ENCODE measurements at places on chromosomes 16 and 17.

GRCh38 chr17:30401097-30401496 is 22.4 kb downstream of the CPD start:
- DNase-seq, result no peak

DNA sequence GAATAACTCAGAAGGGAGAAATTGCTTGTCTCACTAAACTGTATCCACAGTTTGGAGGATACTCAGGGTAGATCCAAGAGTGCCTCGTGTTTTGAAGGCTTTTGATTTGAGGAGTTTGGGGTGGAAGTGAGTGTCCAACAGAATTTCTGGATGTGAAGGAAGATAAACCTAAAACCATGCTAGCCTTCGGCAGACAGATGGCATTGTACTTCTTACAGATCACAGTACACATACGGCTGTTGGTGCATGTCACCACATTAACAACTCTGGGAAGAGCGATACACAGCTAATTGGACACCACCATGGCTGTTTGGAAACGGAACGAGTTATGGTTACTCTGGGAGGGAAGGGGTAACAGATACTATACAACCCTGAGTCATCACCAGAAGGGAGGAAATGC is 420.4 kb downstream of the GRIN2A start:
- no peak for DNase-seq

GRCh38 chr16:84194470-84195200 is 3.7 kb downstream of the ADAD2 start:
- no peak for DNase-seq

DNA sequence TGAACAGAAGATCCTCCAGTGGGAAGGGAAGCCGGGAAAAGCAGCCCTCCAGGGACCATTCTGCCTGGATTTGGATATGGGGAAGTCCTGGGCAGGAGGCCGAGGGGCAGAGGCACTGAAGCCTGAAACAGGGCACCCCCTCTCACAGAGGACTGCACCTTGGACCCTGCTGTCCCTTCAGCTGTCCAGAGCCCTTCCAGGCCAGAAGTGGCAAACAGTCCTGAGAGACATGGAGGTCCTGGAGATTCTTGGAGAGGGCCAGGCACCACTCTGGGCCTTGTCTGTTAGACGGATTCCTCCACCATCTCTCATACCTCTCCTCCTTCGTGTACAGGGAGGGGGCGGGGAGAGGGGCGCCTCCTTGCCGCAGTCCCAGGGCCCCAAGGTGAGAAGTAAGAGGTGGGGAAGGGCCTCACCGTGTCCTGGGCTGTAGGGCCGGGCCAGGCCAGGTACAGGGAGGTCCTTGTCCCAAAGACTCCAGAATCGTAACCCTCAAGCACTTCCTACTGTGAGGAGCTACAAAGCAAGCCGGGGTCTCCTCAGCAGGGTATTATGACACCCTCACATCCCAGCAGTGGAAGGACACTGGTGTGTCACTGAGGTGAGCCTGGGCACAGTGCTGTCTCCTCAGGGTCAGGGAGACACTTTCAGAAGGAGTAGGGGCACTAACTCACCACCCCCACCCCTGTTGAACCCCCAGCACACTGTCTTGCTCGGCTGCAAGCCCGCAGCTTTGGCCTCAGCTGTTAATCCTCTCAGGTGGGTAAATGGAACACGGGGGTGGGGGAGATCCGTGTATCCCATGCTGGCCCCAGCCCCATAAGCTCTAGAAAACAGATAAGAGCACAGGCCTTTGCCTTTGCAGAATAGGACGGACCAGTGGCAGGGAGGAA is 16.6 kb upstream of the TBX2 start:
- DNase-seq, result no peak

GRCh38 chr16:13856398-13856797 is 63.6 kb upstream of the ERCC4 start:
- DNase-seq, result no peak

DNA sequence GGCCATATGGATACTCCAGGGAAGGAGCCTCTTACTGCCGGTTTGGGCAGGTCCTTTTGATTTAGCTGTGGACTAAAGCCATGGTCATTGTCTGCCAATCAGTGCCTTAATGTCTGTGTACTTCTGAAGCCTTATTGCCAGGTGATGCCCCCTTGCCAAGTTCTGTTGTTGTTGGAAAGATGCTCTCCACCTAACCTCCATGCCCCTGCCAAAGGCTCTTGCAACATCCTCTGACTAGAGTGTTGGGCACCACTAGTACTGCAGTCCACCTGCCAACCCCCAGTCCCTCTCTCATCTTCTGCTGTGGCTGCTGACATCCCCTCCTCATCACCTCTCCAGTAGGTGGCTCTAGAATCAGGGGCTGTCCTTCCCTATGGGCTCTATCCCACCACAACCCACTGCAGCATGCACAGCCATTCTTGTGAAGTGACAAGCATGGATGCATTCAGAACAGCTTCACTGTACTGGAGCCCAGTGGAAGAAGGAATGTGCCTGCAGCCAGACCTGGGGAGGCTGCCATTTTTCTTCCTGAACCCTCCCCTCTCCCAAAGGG is 375.3 kb upstream of the CDH5 start:
- no peak for DNase-seq

DNA sequence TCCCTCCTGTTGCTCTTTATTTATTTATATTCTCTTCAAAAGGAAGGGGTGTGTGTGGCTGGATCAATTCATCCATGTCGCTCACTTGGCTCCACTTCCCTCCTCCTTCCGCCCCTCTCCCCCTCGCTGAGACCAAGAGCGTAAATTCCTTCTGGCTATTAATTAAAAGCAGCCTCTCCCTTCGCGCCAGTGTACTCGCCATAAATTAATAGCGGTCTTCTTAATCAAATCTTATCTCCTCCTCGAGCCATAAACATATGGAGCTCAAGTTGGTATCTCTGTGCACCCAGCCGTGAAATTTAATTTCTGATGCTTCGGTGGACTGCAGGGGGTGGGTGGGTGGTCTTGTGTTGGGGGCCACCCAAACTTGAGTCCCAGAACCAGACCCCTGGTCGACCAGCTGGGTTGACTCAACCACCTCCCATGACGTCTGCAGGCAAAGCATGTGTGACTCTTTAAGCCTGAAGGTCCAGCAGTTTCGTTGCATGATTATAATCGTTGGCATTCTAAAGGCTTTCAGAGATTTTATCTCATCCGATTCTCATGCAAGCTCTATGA is 57.9 kb downstream of the SDK2 start:
- DNase-seq, result no peak

DNA sequence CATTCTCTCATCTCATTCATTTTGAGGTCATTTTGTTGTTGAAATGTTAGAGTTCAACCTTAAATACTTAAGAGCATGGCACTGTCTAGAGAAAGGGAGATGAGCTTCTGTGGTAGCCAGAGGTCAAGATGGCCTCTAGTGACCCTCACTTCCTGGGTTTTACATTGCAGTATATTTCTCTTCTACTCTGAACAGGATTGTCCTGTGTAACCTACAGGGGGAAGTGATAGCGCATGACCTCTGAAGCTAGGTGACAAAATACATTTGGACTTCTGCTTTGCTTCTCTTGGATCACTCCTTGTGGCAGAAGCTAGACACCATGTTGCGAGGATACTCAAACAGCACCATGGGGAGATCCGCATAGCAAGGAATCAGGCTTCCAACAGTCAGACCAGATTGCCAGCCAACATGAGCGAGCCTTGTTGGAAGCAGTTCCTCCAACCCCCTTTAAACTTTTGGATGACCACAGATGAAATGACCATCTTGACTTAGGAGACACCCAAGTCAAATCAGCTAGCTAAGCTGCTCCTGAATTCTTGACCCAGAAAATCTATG is 748.4 kb downstream of the MAF start:
- DNase-seq, result no peak

DNA sequence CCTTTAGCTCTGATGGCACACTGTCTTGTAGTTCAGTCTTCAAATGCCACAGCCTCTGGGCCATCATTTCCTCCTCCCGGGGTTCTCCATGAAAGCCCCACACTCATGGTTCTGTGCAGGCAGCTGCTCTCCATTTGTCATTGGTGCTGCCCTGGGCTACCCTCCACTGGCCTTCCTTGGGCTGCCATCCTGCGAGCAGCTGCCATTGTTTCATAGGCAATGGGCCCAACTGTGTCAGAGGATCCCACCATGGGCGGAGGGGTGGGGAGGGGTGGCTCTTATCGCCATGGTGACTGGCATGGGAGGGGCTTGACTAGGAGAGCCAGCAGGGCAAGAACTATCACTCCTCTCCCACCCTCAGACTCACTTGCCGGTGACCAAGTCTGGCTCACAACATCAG is 38.6 kb upstream of the BRD7 start:
- DNase-seq, result no peak

Data from HFF-Myc (cell line).